ENCODE measurements at places on chromosomes 11 and 22. TPM values are rescaled to one million over a fixed set of nuclear protein-coding genes. Genes with fewer than 3 reads are reported as not detected.
A peak's percentile ranks its signal among the peaks of the same experiment; 100 is the strongest.

Gene CDC42EP1
- not detected for total RNA-seq

DNA sequence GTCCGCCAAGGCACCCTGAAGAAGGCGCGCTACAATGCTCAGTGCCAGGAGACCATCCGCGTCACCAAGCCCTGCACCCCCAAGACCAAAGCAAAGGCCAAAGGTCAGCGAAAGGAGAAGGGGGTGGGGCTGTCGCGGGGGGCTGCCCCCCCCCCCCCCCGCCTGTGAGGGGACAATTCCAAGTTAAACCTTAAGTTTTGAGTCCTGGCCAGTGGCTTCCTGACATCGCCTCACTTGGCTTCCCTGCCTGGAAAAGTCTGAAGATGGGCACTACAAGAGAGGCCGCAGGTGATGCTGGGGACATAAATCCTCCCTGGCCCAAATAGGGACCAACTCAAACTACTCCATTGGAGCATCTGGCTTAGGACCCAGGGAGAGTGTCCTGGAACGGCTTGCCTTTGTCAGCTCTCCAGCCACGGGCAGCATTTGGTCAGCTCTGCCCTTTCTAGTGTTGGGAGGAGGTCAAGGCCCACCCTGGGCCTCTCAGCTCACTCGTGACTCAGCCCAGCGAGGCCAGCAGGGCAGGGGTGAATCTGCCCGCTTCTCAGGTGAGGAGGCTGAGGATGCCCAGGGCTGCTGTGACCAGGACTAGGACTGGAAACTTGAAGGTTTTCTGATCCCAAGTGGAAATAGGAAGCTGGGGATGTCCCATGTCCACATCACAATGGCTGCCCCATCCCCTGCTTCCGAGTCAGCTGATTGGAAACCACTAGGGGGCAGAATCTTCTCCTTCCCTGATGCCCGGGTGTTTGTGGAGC lies 1.4 kb downstream of the MDK start:
- no peak for DNase-seq
- H3K4me1 ChIP-seq: peaks cover 9% of the 10 kb centered on the region
- no peak overlapping the region for H3K27ac ChIP-seq
- H3K27me3 ChIP-seq: peaks cover 21% of the 10 kb centered on the region

DNA sequence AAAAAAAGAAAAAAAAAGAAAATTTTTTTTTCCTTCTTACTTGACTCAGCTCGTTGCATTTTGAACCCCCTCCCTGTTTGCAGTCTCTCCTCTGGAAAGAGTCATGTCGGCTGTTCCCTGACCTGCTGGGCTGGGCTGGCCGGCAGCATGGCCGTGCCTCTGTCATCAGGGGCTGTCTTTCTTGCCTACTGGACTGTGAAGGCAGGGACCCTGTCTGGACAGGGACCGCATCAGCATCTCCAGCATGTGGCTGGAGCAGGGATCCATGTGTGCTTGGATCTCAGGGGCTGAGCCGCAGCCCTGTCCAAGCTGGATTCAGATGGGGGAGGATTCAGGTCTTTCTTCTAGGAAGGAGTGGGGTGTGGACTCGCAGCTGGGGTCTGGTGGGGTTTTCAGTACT lies 15.5 kb downstream of the FBLN1 start:
- H3K27ac ChIP-seq: no peak overlapping the region
- H3K36me3 ChIP-seq: no peaks in the 10 kb centered on the region
- no peaks in the 10 kb centered on the region for H3K27me3 ChIP-seq
- H3K4me3 ChIP-seq: no peak overlapping the region

- no peak overlapping the region for H3K4me3 ChIP-seq
- H3K36me3 ChIP-seq: no peaks in the 10 kb centered on the region
- no peaks in the 10 kb centered on the region for H3K27me3 ChIP-seq
- H3K4me1 ChIP-seq: peaks cover 1% of the 10 kb centered on the region
- no peak overlapping the region for H3K27ac ChIP-seq
Observed at GRCh38 chr11:45163956-45164575, 17.6 kb downstream of the PRDM11 start.

GRCh38 chr22:37363261-37363992 lies 63.9 kb downstream of the ELFN2 start:
- no peaks in the 10 kb centered on the region for H3K36me3 ChIP-seq
- H3K27ac ChIP-seq: no peak overlapping the region
- DNase-seq: no peak
- H3K4me3 ChIP-seq: no peak overlapping the region
- H3K27me3 ChIP-seq: peaks cover 2% of the 10 kb centered on the region

- no peak overlapping the region for H3K4me3 ChIP-seq
- H3K36me3 ChIP-seq: no peaks in the 10 kb centered on the region
- H3K4me1 ChIP-seq: peaks cover 6% of the 10 kb centered on the region
Observed at GRCh38 chr11:119699227-119699626, 29.8 kb downstream of the NECTIN1 start.

GRCh38 chr11:70099578-70100279 lies 21.6 kb downstream of the ANO1 start:
- H3K27ac ChIP-seq: no peak overlapping the region
- no peak for DNase-seq
- H3K36me3 ChIP-seq: no peaks in the 10 kb centered on the region

DNA sequence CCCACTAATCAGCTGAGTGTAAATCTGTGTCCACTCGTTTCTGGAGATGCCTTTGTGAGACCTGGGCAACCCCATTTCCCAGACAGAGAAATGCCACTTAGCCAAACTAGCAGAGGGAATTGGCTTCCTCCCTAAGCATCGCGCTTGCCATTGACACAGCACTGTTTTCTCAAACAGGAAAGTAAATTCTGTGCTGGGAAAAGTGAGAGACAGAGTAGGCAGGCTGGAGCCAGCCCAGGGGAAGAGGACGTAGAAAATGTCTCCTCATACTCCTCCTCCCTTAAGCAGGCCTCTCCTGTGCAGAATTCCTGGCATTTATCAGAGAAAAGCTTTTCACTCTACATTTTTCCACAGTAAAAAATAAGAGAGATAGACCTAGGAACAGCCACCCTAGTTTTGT lies 99.1 kb upstream of the AMOTL1 start:
- H3K36me3 ChIP-seq: no peaks in the 10 kb centered on the region
- H3K27me3 ChIP-seq: peaks cover 7% of the 10 kb centered on the region
- H3K4me3 ChIP-seq: no peak overlapping the region
- no peak overlapping the region for H3K27ac ChIP-seq
- no peaks in the 10 kb centered on the region for H3K4me1 ChIP-seq

Gene HEPHL1
- not detected for total RNA-seq

- no peaks in the 10 kb centered on the region for H3K4me1 ChIP-seq
- no peak for DNase-seq
- H3K27ac ChIP-seq: no peak overlapping the region
- H3K36me3 ChIP-seq: no peaks in the 10 kb centered on the region
- H3K4me3 ChIP-seq: no peak overlapping the region
- H3K27me3 ChIP-seq: peaks cover 2% of the 10 kb centered on the region
Observed at GRCh38 chr22:47620391-47620790, 857.9 kb downstream of the TBC1D22A start.

DNA sequence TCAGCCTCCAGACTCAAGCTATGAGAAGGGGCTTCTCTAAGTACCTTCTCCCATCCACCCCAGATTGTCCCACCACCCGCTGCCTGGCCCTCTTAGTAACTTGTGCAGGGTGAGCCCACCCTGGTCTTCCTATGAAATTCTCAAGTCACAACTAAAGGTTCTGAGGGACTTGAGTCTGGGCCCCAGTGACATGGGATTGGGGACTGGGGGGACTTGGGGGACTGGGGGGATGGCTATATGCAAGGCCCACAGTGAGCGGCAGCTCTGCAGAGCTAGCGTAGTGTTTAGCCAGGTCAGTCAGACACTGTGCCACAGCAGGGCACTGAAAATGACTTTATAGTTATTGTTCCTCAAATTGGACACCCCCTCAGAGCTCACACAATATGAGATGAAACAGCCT lies 622.3 kb upstream of the CADM1 start:
- H3K27me3 ChIP-seq: peaks cover 3% of the 10 kb centered on the region
- H3K4me1 ChIP-seq: no peaks in the 10 kb centered on the region
- no peak for DNase-seq
- no peak overlapping the region for H3K27ac ChIP-seq
- no peaks in the 10 kb centered on the region for H3K36me3 ChIP-seq

DNA sequence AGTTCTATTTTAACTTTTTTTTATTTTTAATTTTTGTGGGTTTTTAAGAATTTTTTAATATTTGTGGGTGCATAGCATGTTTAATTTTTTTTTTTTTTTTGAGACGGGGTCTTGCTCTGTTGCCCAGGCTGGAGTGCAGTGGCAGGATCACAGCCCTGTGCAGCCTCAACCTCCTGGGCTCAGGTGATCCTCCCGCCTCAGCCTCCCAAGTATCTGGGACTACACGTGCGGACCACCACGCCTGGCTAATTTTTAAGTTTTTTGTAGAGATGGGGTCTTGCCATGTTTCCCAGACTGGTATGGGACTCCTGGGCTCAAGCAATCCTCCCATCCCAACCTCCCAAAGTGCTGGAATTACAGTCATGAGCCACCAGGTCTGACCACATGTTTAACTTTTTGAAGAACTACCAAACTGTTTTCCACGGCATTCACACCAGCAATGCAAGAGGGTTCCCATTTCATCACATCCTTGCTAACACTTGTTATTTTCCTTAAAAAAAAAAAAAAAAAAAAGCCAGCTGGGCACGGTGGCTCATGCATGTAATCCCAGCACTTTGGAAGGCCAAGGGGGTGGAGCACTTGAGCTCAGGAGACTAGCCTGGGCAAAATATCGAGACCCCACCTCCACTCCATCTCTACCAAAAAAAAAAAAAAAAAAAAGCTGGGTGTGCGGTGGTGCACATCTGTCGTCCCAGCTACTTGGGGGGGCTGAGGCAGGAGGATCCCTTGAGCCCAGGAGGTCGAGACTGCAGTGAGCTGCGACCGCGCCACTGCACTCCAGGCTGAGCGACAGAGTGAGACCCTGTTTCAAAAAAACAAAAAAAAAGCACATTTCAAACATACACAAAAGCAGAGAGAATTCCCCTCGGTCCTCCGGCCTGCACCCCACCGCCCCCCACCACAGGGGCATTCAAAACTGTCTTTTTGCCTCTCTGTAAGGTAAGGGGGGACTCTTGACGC lies 16.7 kb upstream of the TXNRD2 start:
- no peak for DNase-seq
- H3K4me3 ChIP-seq: no peak overlapping the region
- H3K27me3 ChIP-seq: no peaks in the 10 kb centered on the region
- H3K36me3 ChIP-seq: peaks cover 4% of the 10 kb centered on the region

DNA sequence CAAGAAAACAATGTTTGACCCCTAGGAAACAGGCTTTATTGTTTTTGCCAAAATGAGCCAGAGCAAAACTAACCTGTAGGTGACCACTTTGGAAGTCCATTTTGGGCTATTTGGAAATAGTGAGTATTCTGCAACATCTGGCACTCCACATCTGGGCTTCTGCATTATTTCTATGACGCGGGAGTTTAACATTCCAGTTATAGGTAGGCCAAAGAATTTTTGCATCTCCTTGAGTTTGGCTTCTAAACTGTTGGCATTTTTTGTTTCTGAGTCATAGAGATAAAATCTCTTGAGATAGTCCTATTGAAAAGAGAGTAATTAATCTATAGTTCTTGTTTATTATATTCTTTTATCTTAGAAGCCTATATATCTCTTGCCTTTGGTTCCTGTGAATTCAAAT lies 2.9 kb downstream of the MMP7 start:
- no peak overlapping the region for H3K4me3 ChIP-seq
- H3K36me3 ChIP-seq: no peaks in the 10 kb centered on the region
- no peaks in the 10 kb centered on the region for H3K27me3 ChIP-seq
- no peak for DNase-seq
- H3K27ac ChIP-seq: no peak overlapping the region
- H3K4me1 ChIP-seq: peaks cover under 1% of the 10 kb centered on the region

Gene NXF1
- total RNA-seq: 124 TPM

DNA sequence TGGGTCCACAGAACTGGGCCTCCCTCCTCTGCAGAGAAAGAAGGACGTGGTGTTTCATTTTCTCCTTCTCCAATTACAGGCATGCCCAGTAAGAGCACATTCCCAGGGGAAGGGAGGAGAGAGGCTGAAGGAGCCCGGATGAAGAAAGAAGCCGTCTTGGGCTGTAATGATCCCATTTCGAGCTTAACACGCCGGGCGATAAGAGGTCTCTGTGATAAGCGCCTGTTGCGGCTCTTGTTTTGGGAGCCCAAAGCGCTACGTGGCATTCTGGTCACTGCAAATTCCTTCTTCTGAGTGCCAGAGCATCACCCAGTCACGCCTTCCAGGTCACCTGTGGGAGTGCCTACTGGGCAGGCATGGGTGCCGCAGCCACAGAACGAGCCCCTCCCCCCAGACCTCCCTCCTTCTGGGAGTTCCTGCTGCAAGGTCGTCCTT lies 57.5 kb downstream of the ANO1 start:
- H3K27me3 ChIP-seq: peaks cover 9% of the 10 kb centered on the region
- H3K4me1 ChIP-seq: no peaks in the 10 kb centered on the region
- no peak overlapping the region for H3K27ac ChIP-seq
- DNase-seq: no peak

GRCh38 chr11:15903246-15903645 lies 453.1 kb downstream of the SOX6 start:
- DNase-seq: no peak
- no peak overlapping the region for H3K4me3 ChIP-seq
- no peaks in the 10 kb centered on the region for H3K4me1 ChIP-seq
- no peaks in the 10 kb centered on the region for H3K36me3 ChIP-seq
- no peak overlapping the region for H3K27ac ChIP-seq

DNA sequence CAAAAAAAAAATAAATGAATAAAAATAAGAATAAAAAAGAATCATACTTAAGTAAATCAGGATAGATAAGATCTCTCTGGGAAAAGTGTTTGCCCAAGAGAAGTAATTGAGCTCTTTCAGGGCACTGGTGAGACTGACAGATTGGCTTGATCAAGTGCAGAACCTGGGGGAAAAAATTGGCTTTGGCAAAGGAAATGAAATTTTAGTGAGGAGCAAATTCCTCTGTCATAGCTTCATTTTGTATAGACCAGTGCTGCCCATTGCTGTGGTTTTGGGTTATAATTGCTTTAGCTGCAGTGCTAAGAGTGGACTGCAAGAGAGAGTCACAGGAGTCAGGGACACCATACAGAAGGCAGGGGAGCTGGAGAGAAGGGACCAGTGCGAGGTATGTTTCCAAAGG lies 35.7 kb downstream of the SFI1 start:
- peaks cover 22% of the 10 kb centered on the region for H3K4me1 ChIP-seq
- peaks cover 35% of the 10 kb centered on the region for H3K36me3 ChIP-seq
- peak overlapping the region; percentile 32 for H3K27ac ChIP-seq
- no peaks in the 10 kb centered on the region for H3K27me3 ChIP-seq
- no peak for DNase-seq
- no peak overlapping the region for H3K4me3 ChIP-seq

All from activated naive CD8-positive, alpha-beta T cell treated with anti-CD3 and anti-CD28 coated beads, Interleukin-2, amount 10 ng/mL, durations not matched to agents 7 days and 5 days (primary cell).